ENCODE measurements at places on chromosomes 4 and X.

DNA sequence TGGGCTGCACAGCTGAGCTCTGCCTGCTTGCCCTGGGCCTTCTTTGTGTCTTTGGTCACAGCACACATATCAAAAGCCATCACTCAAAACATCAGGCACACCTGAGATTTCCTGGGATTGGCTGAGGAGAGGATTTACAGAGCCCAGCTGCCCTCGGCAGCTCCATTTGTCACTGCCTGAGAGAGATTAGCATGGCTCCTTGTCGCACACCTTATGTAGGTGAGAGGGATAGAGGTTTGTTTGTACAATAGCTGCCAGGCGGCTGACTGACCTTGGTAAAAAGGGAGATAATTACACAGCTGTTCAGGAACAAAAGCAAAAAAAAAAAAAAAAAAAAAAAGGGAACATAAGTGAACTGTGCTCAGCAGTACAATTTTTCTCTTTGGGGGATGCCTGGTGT, 63.2 kb downstream of the MGST2 start:
- DNase-seq, result no peak

DNA sequence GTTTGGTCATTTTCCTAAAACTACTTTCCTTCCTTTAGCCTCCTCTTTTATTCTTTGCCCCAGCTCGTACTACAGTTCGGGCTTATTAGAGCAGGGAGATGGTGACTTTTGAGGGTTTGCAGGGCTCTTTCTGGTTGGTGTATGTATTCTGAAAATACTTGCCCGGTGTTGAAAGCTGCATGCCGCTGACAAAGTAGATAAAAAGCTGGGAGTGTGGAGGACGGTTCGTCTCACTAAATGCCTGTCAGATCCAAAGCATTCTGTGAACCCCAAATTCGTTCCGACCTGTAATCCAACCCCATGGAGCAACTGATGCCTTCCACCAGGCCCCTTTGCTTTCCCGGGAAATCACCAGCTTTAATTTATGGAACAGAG, 19.2 kb downstream of the TRIM2 start:
- no peak for DNase-seq

- DNase-seq, result no peak
Measured at GRCh38 chr4:137393044-137393443, 139.2 kb downstream of the PCDH18 start.

DNA sequence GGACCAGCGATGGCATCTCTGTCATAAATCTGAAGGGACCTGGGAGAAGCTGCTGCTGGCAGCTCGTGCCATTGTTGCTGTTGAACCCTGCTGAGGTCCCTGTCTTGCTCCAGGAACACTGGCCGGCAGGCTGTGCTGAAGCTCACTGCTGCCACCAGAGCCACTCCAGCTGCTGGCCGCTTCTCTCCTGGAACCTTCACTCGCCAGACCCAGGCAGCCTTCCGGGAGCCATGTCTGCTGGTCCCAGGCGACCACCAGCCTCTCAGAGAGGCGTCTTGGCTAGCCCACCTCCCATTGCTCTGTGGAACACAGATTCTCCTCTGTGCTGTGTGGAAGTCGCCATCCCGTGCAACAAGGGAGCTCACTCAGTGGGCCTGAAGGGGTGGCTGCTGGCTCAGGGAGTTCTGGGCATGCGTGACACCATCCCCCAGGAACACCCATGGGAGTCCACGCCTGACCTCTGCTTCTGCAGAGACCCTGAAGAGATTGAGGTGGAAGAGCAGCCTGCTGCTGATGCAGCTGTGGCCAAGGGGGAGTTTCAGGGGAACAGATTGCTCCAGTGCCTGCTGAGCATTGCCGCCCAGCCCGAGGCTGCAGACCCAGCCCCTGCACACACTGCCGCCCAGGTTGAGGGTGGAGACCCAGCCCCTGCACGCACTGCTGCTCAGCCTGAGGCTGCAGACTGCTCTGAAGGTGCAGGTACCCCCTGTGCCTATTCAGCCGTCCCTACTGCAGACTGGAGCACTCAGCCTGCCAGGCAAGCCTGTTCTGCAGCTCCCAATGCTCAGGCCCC, 33.1 kb upstream of the CYP4V2 start:
- no peak for DNase-seq

- no peak for DNase-seq
Measured at GRCh38 chrX:15495801-15496200, 2.7 kb upstream of the PIR start.

- peak; percentile 91 for DNase-seq
Measured at GRCh38 chr4:73856518-73856917, 3.4 kb downstream of the PF4V1 start.

- no peak for DNase-seq
Measured at GRCh38 chr4:71222661-71223060, 116.2 kb upstream of the SLC4A4 start.
